ENCODE measurements at places on chromosomes 1 and 21.

- DNase-seq: no peak
These were observed 2.2 kb downstream of the PGLYRP3 start for GRCh38 chr1:153310526-153310925.

DNA sequence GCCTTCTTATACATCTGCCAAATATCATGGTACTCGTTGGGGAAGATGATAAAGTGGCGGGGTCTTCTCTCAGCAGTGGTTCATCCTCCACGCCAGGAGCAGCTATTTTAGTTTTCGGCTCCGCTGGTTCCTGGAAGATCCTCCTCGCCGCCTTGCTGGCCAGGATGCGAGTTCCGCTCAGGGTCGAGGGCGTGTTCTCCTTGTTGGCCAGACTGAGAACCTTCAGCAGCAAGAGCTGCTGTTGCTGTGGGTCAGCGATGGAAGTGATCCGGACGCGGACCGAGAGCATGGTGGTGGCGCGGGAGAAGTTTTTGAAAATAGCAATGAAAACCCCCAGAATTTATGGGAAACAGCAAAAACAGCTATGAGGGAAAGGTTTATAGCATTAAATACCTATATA, 11.4 kb upstream of the CFAP126 start:
- DNase-seq: no peak

GRCh38 chr1:174626031-174627025, 178.6 kb downstream of the GPR52 start:
- DNase-seq: no peak

- no peak for DNase-seq
These were observed 62.1 kb upstream of the CD55 start for GRCh38 chr1:207259391-207259790.

GRCh38 chr1:152933196-152933595, 13.8 kb upstream of the SPRR5 start:
- DNase-seq: no peak

- no peak for DNase-seq
These were observed 464.5 kb downstream of the KCNT2 start for GRCh38 chr1:196143602-196144342.

DNA sequence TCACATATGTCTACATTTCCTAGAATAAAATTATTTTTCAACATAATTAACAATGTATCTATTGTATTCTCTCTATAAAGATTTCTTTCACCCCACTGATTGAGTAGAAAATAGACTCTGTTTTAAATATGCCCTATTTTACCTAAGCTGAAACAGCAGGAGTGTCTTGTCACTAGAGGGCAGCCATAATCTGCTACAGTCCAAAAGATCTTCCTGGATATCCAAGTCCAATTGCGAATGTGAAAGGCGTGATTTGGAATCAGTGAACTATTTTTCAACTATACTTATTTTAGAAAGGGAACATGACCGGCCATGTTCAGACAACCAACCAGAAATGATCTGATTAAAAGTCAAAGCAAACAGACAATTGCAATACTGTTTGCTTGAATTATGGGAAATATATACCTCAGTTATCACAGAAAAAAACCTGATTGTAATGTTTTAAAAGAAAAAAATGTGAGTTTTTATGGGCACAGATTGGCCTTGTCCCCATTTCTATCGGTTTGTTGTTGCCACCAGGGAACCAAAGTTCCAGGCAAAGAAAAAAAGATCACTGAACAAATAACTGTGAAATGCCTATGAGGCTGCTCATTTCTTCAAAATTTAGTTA, 1211.0 kb upstream of the ADGRL4 start:
- DNase-seq: no peak

DNA sequence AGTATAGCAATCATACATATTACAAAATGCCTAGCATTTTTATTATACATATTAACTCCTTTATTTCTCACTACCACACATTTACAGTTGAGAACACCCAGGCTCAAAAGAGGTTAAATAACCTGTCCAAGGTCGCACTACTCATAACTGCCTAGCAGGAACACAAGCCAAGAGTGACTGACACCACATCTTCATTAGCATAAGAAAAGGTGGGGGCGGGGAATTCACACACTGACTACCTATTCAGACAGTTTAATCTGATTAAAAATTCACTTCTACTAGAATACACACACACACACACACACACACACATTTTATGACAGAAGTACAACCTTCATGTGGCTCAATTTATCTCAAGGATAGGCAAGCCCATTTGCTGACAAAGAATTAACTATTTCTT, 77.8 kb upstream of the CACHD1 start:
- DNase-seq: no peak

DNA sequence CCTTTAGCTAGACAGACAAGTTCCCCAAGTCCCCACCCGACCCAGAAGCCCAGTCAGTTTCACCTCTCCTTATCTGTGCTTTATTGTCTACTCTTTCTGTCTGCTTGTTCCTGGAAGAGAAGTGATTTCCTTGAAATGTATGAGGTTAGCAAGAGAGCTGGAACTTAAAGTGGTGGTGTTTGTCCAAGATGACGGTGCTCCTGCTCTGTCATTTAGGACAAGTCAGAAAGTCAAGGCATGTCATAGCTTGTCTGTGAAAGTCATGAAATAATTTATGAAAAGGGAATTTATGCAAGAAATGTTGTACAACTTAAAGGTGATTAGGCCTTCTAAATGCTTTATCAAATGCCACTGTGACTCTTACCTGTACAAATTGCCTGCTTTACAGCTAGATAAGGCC, 178.1 kb downstream of the PLA2G4A start:
- DNase-seq: no peak

DNA sequence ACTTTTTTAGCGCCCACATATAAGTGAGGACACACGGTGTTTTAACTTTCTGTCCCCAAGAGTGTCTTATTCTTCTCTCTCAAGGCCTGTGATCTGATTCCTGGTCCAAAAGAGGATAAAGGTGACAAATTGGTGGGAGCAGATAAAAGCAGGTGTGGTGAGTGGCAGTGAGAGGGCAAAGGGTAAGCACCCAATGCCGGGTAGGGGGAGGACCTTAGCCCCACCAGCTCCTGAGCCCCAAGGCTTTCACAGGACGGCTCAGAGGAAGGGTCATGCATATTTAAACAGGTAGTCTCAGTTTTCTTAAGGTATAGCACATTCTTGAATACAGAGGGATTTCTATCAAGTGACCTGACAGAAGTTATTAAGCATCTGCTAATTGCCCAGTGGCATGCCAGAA, 19.6 kb downstream of the LBR start:
- no peak for DNase-seq

DNA sequence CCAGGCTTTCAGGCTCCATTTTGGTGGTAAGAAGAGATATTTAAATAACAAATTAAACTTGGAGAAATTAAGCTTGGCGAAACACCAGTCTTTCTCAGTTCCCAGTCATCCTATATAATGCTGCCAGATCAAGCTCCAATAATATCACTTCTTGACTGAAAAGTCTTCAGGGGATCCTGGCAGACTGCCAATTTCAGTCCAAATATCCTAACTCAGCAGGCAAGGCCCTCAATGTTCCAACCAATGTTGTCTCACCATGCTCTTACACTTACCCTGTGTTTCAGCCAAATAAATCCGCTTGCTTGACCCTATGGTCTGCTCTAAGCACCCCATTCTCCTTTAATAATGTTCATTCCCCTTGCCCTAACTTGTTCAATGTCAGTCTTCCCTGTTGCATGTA, 39.9 kb upstream of the BCL10 start:
- no peak for DNase-seq

GRCh38 chr1:54110996-54111395, 41.8 kb downstream of the CDCP2 start:
- no peak for DNase-seq

DNA sequence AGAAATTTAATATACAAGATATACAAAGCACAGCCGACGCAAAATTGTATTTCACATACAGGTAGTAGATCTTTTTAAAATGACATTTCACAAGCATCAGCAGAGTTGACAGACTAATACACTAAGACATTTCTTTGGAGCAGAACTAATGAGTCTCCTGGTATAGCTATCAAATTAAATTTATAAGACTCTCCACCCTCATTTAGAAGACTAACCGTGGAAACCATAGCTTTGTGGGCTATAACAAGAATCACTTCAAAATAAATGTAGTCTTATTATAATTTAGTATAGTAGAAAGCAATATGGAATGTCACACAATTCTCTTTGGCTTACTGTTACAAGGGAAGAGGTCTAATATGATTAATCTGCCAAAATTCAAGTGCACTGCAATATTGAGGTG, 204.9 kb downstream of the VAV3 start:
- no peak for DNase-seq

DNA sequence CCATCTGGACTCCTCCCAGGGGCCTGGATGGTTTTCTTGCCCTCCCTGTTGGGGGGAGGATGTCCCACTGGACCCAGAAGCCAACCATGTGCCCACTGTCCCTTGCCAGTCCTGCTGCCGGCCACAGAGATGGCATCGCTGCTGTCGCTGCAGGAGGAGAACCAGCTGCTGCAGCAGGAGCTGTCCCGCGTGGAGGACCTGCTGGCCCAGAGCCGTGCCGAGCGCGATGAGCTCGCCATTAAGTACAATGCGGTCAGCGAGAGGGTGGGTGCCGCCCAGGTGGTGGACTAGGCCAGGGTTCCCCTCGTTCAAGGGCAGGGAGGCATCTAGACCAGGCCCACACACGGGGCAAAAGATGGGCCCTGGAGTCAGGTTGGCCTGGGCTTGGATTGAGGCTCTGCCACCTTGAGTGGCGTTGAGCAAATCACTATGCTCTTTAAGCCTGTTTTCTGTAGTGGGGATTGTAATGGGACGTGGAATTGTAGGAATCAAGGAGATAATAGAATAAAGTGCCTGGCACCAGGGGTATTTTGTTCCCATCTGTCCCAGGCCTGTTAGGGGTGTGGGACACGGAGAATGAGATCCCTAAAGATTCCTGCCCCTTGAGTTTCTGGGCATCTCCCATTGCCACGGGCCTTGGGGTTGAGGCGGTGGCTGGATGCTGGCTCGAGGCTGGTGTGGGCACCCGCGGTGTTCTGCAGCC, 2.6 kb downstream of the CROCC start:
- DNase-seq: no peak

DNA sequence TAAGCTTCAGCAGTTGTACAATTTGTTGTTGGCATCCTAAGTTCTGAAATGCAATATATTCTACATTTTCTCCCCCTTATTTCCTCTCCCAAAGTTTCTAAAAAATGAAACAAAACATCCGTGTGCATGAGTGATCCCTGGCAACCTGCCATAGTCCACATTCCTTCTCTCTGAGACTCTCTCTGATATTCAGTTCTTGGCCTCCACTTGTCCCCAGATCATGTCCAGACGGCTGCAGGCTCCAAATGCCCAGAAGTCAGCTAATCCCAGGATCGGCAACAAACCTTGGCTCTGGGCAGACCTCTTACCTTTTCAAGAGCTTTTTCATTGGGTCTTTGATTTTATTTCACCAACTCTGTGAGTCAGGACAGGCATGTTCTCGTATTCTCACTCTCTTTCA, 187.8 kb downstream of the ETS2 start:
- no peak for DNase-seq

DNA sequence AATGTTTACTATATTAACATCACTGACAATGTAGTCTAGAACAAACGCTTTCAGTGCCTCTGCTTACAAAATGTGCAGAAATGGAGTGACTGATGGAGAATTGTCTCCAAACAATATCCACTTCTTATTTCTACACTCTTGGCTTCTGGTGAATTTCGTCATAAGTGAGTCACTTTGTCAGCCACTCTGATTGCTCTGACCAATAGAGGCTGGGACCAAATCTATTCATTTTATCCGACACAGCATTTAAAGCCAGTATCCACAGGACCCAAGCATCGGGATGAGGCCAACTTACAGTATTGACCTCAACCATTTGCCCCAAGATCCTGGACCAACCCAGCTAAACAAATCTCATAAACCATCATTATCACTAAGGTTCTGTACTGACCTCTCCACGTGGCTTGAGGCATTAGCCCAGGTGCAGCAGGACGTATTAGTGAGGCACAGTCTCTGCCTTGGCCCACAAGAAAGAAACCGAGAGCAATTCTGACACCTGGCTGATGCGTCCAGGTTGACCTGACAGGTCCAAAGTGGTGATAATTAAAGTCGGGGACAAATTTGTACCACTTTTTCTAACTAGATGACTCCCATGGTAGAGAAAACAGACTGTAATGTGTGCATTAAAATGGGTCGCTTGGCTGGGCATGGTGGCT, 53.3 kb upstream of the ERO1B start:
- DNase-seq: no peak

GRCh38 chr1:47893412-47893811, 103.8 kb downstream of the TRABD2B start:
- no peak for DNase-seq

DNA sequence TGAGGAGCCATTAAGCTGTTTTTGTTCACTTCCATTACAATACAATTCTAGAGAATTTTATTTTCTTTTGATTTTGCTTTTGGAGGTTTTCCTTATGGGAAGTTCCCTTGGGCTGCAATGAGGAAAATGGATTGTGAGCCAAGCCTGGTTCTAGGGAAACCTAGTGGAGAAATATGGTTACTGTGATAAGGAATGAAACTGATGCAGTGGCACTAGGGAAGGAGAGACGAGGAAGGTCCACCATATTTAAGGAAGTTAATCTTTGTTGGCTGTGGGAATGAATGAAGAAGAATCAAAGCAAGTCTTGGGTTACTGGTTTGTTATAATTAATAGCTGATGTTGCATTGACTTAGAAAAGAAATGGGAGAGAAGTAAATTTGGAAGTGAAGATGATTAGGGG, 28.4 kb downstream of the CHML start:
- DNase-seq: no peak

- no peak for DNase-seq
These were observed 1.4 kb downstream of the USP25 start for GRCh38 chr21:15731243-15731613.

- no peak for DNase-seq
These were observed 376.9 kb downstream of the USH2A start for GRCh38 chr1:216046336-216046735.

GRCh38 chr1:101170506-101171050, 66.2 kb upstream of the S1PR1 start:
- no peak for DNase-seq

DNA sequence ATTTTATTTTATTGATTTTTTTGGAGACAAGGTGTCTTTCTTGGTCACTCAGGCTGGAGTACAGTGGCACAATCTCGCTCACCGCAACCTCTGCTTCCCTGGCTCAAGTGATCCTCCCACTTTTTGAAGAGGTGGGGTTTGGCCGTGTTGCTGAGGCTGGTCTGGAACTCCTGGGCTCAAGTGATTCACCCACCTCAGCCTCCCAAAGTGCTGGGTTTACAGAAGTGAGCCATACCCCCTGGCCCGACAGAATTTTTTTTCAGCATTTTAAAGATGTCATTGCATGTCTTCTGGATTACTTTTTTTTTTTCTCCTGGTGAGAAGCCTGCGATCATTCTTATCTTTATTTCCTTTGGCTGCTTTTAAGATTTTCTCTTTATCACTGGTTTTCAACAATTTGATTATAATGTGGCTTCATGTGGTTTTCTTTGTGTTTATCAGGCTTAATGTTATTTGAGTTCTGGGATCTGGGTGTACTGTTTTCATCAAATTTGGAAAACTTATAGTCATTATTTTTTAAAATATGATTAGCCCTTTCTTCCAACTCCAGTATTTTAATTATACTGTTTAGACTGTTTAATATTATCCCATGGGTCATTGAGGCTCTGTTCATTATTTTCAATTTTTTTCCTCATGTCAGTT, 23.1 kb upstream of the PTBP2 start:
- DNase-seq: no peak

Measured in activated naive CD4-positive, alpha-beta T cell (primary cell).